ENCODE measurements at places on chromosomes 7 and 10.

DNA sequence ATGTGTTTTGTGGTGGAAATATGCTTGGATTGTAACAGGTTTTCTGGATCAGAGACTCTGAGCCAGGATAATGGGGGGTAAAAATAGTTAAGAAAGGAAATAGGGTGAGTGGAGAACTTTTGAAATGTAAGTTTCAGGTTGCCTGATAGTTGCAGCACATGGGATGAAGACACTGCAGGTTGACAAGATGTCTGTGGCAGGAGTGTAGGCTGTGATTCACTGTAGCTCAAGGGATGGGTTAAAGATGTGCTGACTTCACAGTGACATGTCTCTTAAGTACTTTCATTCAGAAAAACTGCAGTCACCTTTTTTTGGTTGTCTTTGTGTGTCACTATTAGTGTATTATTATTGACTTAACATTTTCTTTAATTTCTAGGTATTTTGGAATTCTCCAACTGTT is 63.5 kb upstream of the SLC39A12 start:
- no peak for DNase-seq

- DNase-seq, result no peak
Measured at GRCh38 chr10:127943336-127943910, 36.5 kb downstream of the PTPRE start.

DNA sequence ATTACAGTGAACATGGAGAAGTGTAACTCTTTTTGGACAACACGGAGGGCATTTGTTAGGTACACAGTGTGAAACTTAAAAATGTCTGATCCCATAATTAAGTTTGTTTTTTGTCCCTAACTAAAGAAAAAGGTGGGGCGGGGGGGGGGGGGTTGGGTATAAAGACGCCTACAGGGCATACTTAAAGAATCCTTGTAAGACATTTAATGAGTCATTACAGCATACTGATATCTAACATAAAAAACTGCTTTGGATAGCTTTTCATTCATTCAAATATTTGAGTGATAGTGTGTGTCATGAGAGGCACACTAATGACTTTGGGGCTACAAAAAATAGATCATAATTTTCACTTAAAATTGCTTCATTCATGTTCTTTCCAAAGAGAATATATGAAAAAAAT is 31.2 kb downstream of the ZNRF2 start:
- DNase-seq, result no peak

DNA sequence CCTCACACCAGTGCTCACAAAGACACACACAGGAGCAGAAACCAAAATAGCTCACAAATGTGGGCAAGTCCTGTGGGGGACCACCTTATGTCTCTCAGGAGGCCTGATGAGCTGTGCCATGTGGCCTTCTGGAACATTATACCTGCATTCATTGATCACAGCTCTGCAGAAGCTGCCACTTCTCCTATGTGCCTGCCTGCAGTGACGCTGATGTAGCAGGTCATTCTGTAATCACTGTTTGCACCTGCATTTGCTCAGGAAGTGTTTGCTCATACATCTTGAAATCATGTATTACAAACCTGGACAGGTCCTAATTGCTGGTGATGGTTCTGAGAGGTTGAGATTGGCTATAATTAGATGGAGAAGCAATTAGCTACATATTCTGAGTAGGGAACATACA is 310.2 kb downstream of the AUTS2 start:
- no peak for DNase-seq

- DNase-seq, result no peak
Measured at GRCh38 chr7:42522227-42522991, 285.4 kb upstream of the GLI3 start.

GRCh38 chr7:47693216-47693615 is 111.3 kb upstream of the TNS3 start:
- no peak for DNase-seq

DNA sequence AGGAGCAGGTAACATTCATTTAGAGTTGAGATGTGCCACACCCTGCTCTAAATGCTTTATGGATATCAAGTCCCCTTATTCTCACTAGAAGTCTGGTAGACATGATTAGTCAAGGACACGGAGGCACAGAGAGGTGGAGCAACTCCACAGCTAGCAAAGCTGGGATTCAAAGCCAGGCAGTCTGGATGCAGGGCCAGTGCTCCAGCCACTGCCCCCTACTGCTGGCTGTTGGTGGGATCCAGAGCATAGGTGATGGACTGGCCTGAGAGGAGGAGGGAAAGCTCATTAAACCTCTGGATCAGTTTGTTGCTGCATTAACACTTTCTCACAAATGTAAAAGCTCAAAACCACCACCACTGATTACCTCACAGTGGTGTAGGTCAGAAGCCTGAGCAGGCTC is 22.6 kb upstream of the KBTBD2 start:
- DNase-seq, result no peak

GRCh38 chr7:112411186-112411795 is 39.0 kb upstream of the IFRD1 start:
- DNase-seq, result no peak

GRCh38 chr7:12158334-12159060 is 52.6 kb upstream of the TMEM106B start:
- DNase-seq, result no peak

DNA sequence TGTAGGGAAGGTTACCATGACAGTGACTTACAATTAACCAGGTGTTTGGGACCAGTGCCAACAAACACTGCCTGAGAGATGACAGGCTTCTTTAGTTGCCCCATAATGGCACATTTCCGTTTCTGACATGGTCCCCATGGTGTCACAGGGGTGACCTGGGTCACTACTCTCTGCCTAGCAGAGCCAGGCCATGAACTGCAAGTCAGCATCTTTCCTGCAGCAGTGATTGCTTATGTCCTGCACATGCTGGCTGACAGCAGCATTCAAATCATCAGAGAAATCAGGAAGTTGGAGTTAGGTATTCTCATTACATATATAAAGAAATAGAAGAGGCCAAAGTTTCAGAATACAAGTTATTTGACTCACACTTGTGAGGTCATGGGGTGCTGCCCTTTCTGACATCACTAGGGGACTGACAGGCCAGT is 47.1 kb upstream of the ZNRF2 start:
- DNase-seq, result no peak

DNA sequence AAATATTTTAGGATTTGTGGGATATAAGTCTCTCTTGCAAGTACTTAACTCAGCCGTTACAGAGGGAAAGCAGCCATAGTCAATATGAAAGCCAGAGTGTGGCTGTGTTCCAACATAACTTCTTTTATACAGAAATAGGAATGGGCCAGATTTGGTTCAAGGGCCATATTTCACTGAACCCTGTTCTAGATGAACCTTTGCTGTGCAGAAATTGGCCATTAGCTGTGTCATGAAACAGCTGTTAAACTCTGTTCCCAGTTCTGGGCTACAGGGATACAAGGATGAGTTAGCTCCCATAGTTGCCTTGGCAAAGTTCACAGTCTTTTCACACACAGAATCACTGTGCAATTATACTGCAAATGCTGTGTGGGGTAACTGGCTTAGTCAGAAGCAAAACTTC is 213.9 kb upstream of the LRRN3 start:
- DNase-seq, result no peak

- no peak for DNase-seq
Measured at GRCh38 chr10:111354859-111355258, 278.0 kb downstream of the ADRA2A start.

DNA sequence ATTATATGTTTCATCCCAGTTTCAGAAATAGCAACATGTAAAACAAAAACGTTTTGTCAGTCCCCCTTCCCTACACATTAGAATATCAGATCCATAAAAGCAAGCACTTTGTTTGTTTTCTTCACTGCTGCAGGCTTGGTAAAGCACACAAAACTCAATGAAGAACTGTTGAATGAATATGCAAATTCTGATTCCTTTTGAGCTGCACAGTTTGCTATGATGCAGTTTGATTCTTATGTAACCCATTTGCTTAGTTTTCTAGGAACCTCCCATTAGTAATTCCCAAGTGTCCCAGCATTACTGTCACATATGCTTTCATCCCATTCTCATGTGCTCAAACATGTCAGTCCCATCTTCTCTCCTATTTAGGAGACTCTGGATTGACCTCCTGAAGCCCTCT is 26.1 kb upstream of the CHCHD3 start:
- no peak for DNase-seq

DNA sequence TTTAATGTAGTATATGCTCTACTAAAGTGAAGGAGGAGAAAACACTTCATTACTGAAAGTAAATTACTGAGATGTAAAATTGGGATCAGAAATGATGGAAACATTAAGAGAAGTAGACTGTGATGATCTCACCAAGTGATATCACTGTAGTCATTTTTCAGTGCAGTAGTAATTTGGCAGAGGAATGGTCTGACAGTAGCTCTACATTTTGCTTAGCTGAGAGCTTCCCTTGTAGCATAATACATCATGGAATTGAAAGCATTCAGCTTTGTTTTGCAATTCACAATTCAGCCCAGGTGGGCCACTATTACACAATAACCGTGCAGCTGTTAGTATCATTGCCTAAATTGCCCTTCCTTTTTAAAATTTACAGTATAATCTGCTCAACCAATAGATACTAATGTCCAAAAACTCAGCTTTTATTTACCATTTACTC is 19.4 kb upstream of the CABCOCO1 start:
- DNase-seq, result no peak

DNA sequence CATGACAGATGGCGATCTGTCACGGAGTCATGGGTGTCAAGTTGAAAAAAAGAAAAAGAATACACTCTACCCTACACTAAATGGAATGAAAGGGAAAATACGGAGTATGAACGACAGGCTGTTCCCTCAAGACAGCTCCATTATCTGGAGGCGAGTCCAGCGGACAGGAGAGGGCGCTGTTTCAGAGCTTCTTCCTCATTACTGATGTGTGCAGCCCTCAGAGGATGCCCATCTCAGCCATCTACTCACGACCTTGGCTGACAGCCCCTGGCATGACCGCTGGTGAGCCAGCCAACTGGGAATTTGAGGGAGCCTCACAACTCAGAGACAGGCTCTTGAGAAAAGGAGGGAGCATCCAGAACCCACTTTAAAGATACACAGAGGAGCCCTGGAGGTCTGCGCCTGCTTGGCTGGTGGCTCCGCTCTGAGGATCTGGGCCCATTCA is 49.6 kb upstream of the SMNDC1 start:
- no peak for DNase-seq

DNA sequence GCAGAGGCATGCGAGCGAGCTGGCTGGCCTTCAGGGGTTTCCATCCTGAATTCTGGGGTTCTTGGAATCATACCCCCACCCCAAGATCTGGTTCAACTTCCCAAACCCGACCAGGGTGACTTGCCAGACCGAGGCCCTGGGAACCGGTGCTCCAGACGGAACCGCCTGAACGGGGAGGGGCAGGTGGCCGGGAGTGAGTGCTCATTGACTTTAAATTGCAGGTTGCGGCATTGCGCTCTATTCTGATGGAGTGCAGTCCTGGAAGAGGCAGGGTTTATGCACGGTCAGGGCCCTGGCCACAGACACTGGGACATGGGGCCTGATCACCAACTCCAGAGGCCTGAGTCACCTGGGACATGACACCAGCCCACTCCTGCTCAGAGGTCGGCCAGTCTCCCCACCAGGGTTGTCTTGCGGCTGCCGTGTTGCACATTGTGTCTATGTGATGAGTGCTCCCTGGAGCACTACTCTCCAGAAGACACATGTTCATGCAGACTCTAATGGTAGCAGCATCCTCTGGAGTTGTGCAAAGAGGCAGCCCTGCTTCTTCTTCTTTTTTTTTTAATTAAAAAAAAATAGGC is 5.8 kb upstream of the DDIT4 start:
- no peak for DNase-seq
